Activated T-cell treated with anti-CD3 and anti-CD28 coated beads, Interleukin-2, amount 50 U/mL, for 4 hours (primary cell): ENCODE measurements at places on chromosomes 16 and 17.

- no peak for DNase-seq
These were observed 158.7 kb downstream of the KATNIP start for GRCh38 chr16:27708651-27709050.

- no peak for DNase-seq
These were observed 47.8 kb downstream of the ANKRD11 start for GRCh38 chr16:89442588-89442987.

GRCh38 chr17:2421315-2422147 is 20.7 kb upstream of the MNT start:
- DNase-seq, result no peak

DNA sequence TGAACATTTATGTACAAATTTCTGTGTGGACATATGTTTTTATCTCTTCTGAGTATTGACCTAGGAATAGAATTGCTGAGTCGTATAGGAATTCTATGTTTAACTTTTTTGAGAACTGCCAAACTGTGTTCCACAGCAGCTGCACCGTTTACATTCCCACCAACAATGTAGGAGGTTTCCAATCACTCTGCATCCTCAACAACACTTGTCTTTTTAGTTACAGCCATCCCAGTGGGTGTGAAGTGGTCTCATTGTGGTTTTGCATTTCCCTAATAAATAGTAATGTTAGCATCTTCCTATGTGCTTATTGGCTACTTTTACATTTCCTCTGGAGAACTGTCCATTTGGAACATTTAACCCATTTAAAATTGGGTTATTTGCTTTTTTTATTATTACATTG is 36.6 kb upstream of the NACA2 start:
- DNase-seq, result no peak

GRCh38 chr16:77761204-77761603 is 27.2 kb upstream of the VAT1L start:
- DNase-seq, result no peak

GRCh38 chr17:67696853-67697498 is 20.8 kb upstream of the NOL11 start:
- no peak for DNase-seq

GRCh38 chr17:45135978-45136791 is 698 bp downstream of the ACBD4 start:
- DNase-seq, result no peak

GRCh38 chr16:57923418-57923817 is 47.5 kb downstream of the CNGB1 start:
- DNase-seq, result no peak

GRCh38 chr16:55542459-55543082 is 23.9 kb upstream of the CAPNS2 start:
- DNase-seq, result no peak

- DNase-seq, result no peak
These were observed 84.4 kb upstream of the CHMP6 start for GRCh38 chr17:80907281-80907680.

DNA sequence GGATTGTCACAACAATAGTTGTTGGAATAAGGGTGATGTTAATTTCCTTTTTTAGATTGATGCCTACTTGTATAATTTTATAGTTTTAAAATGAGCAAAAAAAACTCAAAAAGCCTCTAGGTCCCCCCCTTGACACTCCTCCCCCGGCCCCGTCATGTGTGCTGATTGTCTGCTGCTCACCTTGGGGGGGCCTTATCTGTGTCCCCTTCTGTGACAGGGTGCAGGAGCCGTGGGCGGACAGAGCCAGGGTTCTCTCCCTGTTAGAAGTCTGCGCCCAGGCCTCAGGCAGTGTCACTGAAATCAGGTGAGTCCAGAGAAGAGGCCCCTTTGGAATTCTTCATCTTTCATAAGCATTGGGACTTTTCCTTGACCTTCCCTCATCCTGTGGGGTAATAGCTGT is 27.4 kb upstream of the CPNE2 start:
- no peak for DNase-seq

DNA sequence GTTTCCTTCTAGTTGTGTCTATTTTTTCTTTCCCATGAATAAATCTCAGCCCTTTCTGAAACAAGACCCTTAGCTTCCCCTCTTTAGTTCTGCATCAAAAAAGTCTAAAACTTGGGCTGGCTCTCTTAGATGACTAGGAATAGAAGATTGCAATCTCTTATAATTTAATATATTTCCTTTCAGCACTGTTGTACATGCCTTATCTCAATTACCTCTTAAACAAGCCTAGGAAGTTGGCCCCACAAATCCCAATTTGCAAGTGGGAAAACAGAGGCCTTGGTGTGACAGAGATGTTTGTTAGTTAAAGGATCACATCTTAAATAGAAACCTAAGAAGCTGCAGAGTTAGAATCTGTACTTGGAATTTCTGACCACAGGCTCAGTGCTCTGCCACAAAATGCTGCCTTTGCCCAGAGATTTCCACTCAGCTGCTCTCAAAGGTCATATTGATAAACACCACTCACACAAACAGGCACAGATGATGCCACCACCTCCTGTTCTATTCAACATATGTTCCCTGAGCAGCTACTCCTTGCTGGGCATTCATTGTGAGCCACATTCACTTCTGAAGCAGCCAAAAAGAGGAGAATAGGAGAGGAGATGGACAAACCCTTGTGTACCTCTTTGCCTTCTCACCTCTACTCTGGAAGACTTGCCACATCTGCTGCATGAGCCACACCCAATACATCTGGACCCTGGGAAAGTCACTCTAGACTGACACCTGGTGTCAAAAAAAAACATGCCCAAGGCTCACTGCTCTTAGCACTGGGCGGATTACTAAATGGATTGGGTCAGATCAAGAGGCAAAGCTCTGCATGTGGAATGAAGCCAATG is 5.5 kb downstream of the CCDC182 start:
- DNase-seq, result no peak

DNA sequence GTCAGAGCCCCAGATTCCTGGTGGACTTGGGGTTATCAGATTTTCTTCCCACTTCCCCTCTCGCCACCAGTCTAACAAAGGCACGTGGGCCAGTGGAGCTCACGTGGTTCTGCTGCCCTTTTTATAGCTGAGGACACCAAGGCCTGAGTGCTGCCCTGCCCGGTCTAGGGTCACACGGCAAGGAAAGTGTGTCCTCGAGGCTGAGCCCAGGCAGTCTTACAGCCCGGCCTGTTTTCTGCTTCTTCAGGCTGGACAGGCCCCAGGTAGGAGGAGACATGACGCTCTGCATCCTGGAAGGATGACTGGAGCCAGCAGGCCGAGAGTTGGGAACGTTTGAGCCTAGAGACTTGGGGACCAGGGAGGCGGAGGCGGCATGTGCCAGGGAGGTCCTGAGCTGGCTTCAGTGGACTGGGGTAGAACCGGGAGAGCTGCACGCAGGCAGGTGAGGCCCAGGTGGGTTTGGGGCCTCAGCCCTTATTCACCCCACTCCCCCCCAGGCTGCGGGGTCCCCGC is 3.5 kb downstream of the CTRB1 start:
- no peak for DNase-seq

DNA sequence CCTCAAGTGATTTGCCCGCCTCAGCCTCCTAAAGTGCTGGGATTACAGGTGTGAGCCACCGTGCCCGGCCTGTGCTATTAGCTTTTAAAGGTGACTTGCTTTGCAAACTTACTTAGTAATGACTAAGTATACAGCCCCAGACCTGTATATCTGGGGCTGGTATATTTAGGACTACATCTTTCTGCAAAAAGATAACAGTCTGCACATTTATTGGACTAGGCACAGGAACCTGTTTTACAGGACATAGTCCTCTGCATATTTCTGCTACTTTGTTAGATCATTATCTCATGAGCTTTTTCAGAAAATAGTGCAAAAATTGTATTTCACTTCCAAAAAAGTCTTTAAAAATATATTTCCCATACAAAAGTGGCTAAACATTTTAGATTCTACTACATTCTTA is 1.3 kb downstream of the KRT24 start:
- DNase-seq, result no peak

- peak; percentile 92 for DNase-seq
These were observed at the start of gene NXN for GRCh38 chr17:979539-980405. Gene NXN, minus strand, starts transcription at chr17:979776.

DNA sequence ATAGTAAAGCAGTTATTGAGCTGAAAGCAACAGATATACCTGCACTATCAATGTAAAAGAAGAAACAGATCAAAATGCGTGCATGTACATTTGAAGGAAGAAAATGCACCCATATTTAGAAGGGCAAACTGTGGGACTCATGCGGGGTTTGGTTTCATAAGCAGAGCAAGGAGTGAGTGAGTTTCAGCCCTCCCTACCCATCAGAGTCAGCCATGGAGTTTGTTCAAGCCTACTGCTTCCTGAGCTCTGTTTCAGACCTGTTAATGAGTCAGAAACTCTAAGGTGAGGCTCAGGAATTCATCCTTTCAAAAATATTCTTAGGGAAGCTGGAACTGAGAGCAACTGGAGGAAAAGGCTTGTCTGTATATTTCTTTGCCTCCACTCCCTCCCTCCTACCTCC is 446.2 kb downstream of the HS3ST4 start:
- no peak for DNase-seq

- no peak for DNase-seq
These were observed 96.3 kb downstream of the WWOX start for GRCh38 chr16:78195797-78196196.

DNA sequence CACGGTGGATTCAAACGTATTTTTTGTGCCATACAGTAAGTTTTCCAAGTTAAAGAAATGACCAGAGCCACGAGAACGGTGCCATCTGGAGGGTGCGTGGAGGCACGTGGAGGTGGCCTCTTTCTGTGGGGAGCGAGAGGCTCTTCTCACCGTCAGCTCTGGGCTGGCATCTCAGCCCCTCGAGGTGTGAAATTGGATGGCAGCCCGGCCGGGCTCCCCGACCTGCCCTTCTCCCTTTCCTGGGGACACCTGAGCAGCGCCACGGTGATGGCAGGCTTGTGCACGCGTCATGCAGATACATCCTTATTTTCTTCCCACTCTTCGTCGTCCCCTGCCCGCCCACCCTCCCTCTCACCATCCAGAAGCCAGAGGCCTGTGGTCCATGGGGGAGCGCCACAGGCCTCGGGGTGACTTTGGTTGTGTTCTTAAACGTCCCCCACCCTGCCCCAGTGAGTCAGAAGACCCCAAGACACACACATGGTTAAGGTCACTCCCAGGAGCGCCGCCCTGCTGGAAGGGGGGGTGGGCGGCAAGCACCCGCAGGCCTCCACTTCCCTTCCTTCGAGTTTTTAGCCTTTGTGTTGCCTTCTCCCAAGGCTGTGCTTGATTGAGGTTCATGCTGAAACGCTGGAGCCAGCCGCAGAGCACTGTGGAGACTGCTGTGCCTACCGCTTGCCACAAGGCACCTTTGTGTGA is 109.4 kb downstream of the BANP start:
- DNase-seq, result no peak

GRCh38 chr16:1902547-1903219 is 15.5 kb downstream of the HS3ST6 start:
- DNase-seq, result no peak

GRCh38 chr16:35152067-35152627 is 1692.7 kb downstream of the TP53TG3F start:
- no peak for DNase-seq

GRCh38 chr17:59219370-59219769 is 941 bp upstream of the GDPD1 start:
- no peak for DNase-seq

DNA sequence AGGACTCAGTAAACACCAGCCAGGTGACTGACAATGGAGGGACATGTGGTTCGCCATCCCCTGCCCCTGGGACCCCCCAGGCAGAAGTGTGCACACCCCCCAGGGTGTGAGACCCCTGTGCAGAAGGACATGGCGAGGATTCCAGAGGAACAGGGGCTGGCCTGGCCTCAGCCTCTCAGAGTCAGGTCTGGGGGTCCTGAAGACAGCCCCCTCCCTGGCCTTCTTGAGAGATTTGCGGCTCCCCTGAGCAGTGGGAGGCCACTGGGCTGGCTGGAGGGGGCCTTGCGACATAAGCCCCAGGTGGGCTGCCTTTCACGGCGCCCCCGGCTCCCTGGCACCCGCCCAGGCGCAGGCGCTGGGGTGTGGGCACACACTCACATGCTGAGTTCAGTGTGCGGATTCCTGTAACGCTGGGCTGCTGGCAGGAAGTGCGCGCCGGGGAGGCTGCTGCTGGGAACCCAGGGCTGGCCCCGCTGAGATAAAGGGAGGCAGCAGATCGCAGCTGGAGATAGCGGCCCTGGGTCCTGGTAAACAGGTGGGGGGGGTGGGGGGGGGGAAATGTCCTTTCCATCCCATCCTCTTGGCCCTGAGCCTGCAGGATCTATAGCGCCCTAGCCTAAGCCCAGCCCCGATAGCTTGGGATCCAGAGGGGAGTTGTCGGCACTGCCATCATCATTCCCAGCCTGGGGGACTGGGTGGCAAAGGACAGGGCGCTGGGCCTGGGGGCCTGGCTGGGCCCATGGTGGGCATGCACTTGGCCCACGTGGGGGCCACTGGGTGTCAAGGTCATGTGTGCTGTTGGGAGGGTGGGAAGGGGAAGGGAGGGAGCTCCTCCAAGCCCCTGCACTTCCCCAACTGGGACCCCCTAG is 27.1 kb downstream of the TMEM235 start:
- DNase-seq, result peak; percentile 71

- no peak for DNase-seq
These were observed 8.8 kb upstream of the MT3 start for GRCh38 chr16:56580391-56581048.

- no peak for DNase-seq
These were observed 22.0 kb upstream of the CCL1 start for GRCh38 chr17:34384822-34385605.

DNA sequence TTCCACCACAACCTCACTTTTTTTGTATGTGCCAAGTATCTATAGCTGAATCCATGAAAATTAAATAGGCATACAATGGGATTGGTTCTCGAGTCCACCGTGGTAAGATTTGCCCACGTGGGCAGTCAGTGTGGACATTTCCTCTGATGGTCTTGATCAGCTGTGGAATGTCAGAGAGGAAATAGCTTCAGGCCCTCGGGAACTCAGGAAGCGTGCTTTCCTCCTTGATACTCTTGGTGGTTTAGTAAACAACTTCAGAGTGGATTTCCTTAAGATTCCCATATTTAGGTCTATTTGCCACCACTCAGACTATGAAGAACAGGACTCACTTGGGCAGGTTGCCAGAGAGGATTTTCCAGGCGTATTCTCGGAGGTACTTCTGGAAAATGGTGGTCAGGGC is 152.5 kb downstream of the VPS53 start:
- DNase-seq, result no peak

- DNase-seq, result no peak
These were observed 405.9 kb upstream of the RBFOX1 start for GRCh38 chr16:6926762-6927161.

DNA sequence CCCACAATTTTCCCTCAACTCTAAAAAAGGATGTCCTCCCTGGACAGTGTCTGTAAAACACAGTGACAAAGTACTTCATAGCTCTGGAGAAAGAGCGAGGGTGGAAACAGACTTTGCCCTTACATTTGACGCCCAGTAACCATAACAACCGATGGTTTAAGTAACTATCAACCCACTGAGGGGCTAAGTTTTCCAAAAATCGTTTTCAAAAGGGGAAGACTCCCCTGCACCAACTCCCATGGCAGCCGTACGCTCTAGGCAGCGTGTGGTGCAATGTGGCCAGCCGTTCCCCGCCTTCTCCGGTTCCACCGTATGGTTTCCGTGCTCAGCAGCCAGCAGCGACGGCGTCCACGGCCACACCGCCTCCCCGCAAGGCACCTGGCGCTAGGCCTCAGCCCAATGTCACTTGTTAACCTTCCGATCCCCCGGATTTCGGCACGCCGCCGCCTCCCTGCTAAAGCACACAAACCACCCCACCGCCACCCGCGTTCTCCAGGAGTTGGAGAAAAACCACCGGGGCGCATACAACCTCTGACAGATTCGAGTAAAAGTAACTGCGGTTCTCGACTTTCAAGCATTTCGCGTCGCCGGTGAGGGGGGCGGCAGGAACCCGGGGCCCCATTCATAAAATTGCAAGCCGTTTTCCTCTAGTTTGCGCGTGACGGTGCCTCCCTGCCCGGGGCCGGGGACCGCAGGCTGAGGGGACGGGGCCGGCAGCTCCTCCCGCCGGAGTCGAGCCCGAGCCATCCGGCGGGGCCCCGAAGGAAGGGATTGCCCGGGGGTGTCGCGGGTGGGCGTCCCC is 661 bp downstream of the TEX2 start:
- DNase-seq, result peak; percentile 49
